Right ventricle myocardium inferior (tissue), 1 donor: ENCODE measurements at places on chromosomes 5 and 9. TPM values are rescaled to one million over a fixed set of nuclear protein-coding genes. Genes with fewer than 3 reads are reported as not detected.

The FAM53C gene
- 30.8 TPM for total RNA-seq

The ANKRD20A1 gene
- 1.7 TPM for total RNA-seq

The PDZD2 gene
- total RNA-seq = 59.4 TPM

The ADAMTS2 gene
- 3.7 TPM for total RNA-seq

The SPATA24 gene
- total RNA-seq = 17.2 TPM

The BHMT gene
- total RNA-seq = not detected

The BARHL1 gene
- not detected for total RNA-seq

The GRM6 gene
- total RNA-seq = not detected

The JADE2 gene
- total RNA-seq = 24.6 TPM

The NUTM2G gene
- not detected for total RNA-seq

GRCh38 chr9:95770653-95771131, 104.8 kb upstream of the ERCC6L2 start:
- DNase-seq = no peak

GRCh38 chr5:177462021-177462670, 11.3 kb downstream of the DBN1 start:
- no peak for DNase-seq

DNA sequence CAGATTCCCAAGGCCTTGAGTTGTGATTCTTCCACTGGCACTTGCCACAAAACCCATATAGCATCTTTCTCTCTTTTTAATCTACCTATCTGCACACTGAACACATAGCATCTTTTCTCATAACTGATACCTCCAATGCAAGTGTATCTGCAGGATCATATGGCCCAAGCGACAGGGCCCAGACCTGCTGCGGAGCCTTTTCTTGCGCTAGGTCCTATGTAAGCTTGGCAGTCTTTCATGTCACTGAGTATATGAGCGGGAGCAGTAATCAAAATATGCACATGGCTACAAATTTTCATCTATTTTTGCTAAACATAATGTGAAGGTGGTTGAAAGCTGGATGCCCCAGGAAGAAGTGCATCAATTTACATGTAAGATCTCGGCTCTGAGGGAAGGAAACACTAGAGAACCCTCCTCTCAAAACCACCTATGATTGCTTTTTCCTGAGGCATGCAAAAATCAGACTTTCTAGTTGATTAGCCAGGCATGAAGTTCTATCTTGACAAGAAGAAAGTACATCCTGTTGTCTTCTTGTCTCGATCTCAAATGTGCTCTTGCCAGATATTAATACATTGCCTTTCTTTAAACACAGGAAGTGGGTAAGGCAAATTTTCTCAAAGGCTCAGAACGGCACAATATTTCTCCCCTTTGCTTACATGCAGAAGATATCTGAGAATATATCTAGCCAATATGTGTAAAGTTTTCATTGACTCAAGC, 26.9 kb upstream of the CEMIP2 start:
- no peak for DNase-seq

DNA sequence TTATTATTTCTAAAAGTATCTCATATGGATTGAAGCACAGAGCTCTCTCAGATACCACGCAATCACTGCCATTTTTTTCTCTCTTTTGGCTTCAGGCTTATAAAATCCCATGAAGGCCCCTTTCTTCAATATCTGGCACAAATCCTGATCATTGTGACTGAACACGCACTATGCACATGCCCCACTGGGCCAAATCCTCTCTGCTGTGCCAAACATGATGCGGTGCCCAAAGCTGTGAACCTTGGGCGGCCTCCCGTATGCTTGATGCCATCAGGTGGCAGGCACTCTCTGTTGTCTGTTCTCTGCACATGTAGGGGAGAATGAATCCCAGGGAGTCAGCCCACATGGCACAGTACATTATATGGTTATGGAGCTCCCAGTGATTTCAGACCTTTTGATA, 375.0 kb upstream of the RGMB start:
- peak; percentile 41 for DNase-seq

GRCh38 chr5:56517011-56517416, 283.9 kb upstream of the ANKRD55 start:
- no peak for DNase-seq

GRCh38 chr9:89442981-89443814, 54.7 kb downstream of the SEMA4D start:
- peak; percentile 46 for DNase-seq

DNA sequence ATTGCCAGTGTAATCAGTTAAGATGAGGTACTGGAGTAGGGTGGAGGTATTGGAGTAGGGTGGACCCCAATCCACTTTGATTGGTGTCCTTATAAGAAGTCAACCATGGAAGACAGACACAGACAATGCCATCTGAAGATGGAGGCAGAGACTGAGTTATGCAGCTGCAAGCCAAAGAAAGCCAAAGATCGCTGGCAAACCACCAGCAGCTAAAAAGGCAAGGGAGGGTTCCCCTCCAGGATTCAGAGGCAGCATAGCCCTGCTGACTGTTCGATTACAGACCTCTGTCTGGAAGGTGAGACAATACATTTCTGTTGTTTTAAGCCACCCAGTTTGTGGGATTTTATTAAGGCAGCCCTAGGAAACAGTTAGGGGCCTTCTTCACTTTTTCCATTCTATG, 30.5 kb upstream of the CKMT2 start:
- no peak for DNase-seq

- peak; percentile 15 for DNase-seq
These were observed 1.7 kb upstream of the ARID3C start for GRCh38 chr9:34630402-34631154.

- no peak for DNase-seq
These were observed 55.2 kb upstream of the ADRA1B start for GRCh38 chr5:159861086-159861485.

DNA sequence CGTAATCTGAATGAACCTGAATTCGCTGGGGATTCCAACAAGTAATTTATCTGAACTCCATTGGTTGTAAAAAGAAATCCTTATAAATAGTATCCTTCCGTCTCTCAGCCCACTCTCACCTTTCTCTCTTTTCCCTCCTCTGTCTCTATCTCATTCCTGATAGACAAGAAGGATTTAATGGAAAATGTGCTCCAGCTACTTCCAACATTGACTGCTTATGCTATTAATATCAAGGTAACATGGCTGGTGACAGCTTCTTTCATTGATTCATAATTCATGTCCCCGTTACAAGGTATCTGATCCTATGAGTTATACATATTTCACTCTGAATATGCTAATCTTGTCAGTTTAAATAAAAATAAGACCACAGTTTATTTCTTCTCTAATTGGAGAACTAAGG, 326.8 kb downstream of the RASEF start:
- no peak for DNase-seq

DNA sequence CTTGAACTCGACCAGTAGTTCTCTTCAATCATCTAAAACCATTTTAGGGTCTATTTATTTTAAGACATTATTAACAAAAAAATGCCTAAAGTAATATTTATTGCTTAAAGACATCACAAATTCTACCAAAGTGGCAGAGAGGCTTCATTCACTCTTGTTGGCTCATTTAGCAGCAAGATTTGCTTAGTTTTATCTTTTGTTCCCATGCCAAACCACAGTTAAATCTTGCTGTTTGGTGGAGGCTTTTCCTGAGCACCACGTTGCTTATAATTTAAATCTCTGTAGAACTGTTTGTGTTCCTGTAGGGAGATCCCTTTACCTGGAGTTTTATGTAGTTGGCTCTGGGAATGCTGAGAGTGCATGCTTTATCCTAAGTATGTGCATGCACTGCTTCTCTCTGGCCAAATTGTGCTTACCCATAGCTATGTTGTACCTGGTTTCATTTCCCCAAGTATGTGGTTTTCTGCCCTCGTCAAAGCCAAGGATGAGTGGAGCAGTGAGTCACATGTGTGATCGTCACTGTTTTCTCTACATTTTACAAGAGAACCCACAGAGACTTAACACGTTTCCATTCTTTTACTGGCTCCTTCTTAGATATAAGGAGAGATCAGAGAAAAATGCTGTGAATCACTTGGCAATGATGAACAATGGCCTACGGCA, 42.1 kb upstream of the MAST4 start:
- DNase-seq = no peak

DNA sequence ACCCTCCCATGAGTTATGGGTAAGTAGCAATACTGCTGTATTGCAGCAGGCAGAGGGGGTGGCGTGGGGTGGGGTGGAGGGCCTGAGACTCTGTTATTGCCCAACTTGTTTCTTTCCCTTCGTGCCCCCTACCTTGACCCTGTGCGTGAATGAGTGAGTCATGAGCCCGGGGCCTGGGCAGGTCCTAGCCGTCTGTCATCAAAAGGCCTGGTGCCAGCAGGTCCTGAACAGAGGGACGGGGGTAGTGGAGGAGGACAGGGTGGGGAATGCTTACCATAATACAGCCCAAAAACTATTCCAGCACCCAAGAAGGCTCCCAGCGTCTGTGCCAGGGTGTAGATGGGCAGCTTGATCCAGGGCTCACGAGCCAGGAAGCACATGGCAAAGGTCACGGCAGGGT, 4.3 kb downstream of the AQP3 start:
- no peak for DNase-seq

- DNase-seq = no peak
These were observed 18.6 kb upstream of the PAPPA start for GRCh38 chr9:116134975-116135374.

- DNase-seq = peak; percentile 84
These were observed 124.6 kb upstream of the SARDH start for GRCh38 chr9:133862585-133863256.

GRCh38 chr5:78003919-78004318, 227.8 kb upstream of the TBCA start:
- DNase-seq = no peak

GRCh38 chr5:38680094-38680825, 123.8 kb upstream of the LIFR start:
- DNase-seq = no peak

DNA sequence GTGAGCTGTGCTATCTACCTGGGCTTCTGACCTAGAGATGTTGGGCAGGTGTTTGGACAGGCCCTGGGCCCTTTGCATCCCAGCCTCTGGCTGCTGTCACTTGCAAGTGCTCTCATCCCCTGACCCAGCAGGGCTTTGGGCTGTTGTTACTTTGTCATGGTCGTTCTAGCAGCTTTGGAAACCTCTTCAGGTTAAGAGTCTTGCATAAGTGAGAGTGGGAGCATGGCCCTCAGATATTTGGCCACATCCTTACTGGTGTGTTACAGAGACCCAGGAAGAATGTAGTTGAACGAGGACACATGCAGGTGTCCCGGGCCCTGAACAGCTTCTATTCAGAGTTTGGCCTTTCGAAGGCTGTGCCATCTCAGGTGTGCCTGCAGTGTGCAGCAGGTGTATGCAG, 4.5 kb downstream of the TENT4A start:
- no peak for DNase-seq

GRCh38 chr9:21265421-21266189, 25.8 kb upstream of the IFNA14 start:
- DNase-seq = no peak

GRCh38 chr9:120153258-120153657, 426.7 kb downstream of the CDK5RAP2 start:
- DNase-seq = no peak

DNA sequence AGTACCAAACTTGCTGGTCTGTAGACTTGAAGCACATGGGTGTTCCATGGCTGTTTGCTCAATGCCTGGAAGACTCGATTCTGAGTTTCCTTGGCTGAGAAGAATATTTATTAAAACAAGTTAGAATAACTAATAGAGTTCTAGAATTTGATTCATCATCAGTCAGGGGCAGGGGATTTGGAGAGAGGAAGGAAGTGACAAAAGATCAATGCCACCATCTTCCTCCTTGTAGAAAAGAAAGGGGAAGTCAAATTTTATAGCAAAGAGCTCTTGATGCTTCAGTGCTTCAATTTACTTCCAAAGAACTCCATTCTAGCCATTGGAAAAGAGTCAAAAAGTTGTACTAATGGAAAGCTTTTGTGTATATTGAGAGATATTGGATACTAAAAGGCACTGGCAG, 236.3 kb downstream of the MCTP1 start:
- DNase-seq = no peak

- no peak for DNase-seq
These were observed 11.1 kb upstream of the NEUROG1 start for GRCh38 chr5:135546912-135547311.

GRCh38 chr9:133107961-133108793, 12.9 kb downstream of the RALGDS start:
- DNase-seq = peak; percentile 44

DNA sequence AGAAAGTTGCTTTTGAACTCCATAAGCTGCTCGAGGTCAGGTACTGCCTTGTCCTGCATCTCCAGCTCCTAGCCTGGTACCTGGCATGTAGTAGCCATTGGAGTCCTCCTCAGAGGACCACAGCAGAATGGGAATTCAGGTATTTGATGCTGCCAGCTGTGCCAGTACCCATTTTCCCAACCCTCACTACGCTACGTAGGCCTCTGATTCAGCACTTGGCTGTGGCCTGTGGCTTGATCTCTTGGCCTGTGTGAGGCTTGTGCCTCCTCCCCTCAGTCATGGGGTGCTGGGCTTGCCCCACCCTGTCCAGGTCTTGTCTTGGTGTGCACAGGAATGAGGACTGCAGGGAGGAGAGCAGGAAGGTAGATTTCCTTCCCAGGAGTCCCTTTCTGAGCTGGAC, 11.8 kb downstream of the OTULIN start:
- DNase-seq = no peak

- peak; percentile 78 for DNase-seq
These were observed 10.4 kb downstream of the PTCH1 start for GRCh38 chr9:95506428-95506677.

GRCh38 chr9:110114859-110115201, 93.1 kb downstream of the C9orf152 start:
- DNase-seq = no peak

DNA sequence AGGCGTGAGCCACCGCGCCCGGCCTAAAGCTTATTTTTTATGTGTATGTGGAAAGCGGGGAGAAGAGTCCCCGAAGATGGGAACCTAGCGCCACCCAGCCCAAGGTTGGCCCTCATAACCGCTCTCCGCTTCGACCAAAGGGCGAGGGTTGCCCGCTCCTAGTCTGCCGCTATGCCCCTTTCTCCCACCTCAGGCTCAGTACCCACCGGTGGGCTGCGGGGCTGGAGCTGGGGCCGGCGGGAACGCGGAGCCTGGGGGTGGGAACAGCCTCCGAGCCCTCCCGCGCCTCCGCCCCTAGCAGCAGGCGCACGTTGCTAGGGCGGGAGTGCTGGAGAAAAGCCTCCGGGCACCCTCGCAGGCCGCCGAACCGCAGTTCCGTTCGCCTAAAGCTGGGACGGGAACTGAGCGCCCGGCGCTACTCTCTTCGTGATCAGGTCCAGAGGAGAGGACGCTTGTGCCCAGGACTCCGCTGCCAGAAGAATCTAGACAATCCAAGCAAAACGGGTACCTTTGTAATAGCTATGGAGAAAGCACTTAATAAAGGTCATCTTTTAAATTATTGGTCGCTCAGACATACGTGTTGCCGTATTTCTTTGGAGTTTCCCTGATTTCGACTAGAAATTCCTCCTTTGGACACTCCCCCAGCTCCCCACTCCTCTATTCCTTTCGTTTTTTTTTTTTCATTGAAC, at the start of gene WDR31:
TSS of gene WDR31 (minus strand) at position 265 of the 689 bp plus-strand sequence. CDS start 8,253 bp downstream, outside the sequence.
- peak; percentile 94 for DNase-seq

- DNase-seq = no peak
These were observed 34.6 kb downstream of the PKD2L2 start for GRCh38 chr5:137923856-137924255.

DNA sequence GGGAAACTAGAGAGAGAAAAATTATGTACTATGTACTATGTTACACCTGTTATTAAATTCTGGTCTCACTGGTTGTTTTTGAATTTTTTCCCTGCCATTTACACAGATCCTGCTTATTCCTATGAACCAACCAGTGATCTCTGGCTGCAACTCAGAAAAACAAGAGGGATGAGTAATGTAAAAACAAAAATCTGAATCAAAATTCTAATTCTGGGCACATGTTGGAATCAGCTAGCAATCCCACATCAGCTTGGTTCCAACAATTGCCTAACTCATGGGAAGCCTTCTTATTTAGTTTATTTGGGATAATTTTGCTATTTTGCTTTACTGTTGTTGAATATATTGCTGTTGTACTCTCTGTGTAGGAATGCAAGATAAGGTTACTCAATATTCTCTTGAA, 78.3 kb downstream of the PLK2 start:
- DNase-seq = no peak
